Astrocyte of the hippocampus (primary cell): ENCODE measurements at places on chromosomes 3 and 15.

GRCh38 chr3:143201870-143202752 is 82.5 kb downstream of the CHST2 start:
- no peak for DNase-seq

DNA sequence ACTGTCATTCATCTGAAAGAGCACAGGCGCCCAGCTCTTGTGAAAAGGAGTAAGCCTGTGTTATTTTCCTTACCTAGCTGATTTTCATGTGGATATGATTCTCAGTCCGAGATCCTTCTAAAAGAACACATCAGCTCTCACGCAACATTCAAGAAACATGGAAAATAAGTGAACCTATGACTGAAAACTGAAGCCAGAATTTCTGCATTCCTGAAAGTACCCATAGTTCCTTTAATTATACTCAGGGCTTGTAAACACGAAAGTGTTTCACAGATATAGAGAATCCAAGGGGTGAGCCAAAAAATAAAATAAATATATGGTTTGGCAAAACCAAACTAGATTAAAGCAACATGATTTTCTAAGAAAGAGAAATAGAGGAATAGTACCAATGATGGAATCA is 100.8 kb upstream of the CHMP2B start:
- no peak for DNase-seq

GRCh38 chr3:73933585-73933984 is 308.8 kb upstream of the PDZRN3 start:
- no peak for DNase-seq

- peak; percentile 24 for DNase-seq
These were observed 20.1 kb downstream of the RFT1 start for GRCh38 chr3:53109891-53110771.

DNA sequence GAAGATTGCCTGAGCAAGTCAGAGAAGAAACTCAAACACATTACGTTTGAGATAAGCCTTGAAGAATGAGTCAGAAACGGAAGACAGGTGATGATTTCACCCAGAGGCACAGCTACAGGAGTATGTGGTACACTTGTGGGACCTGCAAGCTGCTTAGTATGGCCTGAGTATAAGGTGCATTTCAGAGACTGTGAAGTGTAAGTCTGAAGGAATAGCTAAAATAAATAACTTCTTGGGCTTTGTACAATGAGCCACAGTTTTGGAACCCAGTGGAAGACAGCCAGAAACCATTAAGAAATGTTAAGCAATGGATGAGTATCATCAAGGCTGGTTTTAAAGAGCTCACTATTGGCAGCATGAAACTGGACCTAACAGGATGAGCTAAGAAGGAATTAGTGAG is 826.2 kb downstream of the ROBO1 start:
- DNase-seq, result peak; percentile 61

DNA sequence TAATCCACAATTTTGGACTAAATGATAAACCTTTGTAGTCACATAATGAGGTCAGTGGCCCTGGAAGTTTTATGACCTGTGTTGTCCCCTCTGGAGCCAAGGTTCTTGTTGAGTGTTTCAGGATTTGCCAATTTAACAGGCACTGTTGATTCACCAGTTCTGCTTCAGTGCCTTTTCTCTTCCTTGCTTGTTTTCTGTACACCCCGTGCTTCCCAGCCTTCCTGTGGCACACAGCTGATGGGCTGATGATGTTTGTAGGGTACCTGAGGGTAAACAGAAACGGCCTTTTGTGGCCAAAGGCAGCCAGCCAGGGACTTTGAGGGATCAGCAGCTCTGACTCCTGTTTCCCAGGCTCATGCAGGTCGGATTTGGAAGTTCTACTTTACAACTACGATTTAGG is 13.3 kb downstream of the GYG1 start:
- peak; percentile 88 for DNase-seq

DNA sequence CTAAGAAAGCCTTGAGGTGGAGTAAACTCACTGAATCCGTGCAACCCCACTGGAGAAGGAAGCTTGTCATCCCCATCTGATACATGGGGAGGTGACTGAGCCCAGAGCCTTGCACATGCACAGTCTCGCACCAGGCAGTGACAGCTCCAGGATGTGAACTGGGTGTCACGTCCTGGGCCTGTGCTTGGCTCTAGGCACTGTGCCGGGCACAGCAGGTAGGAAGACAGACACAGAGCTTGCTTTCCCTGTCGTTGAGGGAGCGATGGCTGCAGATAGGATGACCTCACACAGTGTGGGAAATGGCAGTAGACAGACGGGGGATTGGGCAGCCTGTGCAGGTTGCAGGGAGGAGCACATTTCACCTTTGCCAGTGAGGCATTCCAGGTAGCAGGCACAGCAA is 12.2 kb upstream of the ATP2B2 start:
- no peak for DNase-seq

- peak; percentile 9 for DNase-seq
These were observed 23.4 kb downstream of the SACM1L start for GRCh38 chr3:45712434-45713110.

- DNase-seq, result no peak
These were observed 31.8 kb upstream of the ARHGEF3 start for GRCh38 chr3:56833536-56833935.

DNA sequence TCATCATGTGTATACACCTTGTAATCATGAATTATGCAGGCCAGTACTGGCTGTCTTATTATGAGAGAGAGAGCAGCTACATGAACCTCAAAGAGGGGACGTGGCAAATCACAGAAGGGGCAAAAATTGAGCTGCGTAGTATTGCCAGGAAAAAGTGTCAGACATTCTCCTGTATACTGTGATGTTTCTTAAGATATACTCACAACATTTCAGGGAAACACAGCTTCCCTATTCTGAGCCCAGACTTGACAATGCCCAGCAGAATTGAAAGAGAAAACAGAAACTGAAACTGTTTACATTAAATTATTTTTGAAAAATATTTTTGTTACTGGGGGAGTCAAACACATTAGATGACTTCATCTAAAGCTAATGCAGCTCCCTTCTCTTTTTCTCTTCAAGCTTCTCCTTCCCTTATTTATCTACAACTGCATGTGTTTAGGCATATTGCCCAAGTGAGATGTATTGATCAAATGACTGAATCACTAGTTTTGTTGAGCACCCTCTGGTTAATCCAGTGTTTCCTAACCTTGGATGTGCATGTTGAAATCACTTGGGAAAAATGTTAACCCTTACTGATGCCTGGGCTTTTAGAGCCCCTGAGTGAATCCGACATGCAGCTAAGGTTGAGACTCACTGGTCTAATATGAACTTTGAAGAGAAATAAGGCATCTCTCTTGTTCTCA is 39.5 kb downstream of the CADPS start:
- DNase-seq, result no peak

- DNase-seq, result no peak
These were observed 60.0 kb downstream of the CCK start for GRCh38 chr3:42205800-42206514.

GRCh38 chr15:101411581-101411980 is 77.9 kb downstream of the PCSK6 start:
- DNase-seq, result no peak

GRCh38 chr3:195008816-195009215 is 262.1 kb downstream of the XXYLT1 start:
- no peak for DNase-seq

DNA sequence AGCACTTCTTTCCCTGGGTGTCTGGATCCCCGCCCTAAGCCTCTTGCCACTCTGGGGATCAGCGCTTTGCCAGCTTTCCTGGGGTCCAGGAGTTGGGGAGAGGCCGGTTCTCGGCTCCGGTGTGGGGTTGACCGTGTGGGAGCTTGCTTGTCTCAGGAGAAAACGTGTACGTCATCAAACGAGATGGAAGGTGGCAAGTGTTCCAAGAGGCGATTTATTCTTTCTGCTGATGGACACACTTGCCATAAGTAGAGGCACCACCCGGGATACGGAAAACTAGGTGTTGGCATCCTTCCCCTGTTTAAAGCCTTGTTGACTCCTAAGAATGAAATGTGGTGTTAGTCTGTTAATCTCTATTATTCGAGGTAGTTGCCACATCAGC is 295 bp downstream of the ZWILCH start:
- DNase-seq, result no peak

DNA sequence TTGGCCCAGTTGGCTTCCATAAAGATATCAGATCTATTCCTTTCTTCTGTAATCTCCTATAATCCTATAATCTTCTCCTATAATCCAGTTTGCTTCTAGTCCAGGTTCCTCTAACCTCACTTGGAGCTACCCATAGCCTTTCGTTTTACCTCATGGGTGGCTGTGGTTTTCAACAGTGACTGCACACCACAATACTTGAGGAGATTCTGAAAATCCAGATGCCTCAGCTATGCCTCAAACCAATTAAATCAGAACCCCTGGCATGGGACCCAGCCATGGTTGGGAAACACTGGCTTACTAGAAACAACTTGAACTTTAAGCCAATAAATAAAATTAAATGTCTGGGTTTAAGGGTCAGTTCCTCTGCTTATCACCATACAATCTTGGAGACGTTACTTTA is 86.1 kb upstream of the NTRK3 start:
- peak; percentile 58 for DNase-seq

DNA sequence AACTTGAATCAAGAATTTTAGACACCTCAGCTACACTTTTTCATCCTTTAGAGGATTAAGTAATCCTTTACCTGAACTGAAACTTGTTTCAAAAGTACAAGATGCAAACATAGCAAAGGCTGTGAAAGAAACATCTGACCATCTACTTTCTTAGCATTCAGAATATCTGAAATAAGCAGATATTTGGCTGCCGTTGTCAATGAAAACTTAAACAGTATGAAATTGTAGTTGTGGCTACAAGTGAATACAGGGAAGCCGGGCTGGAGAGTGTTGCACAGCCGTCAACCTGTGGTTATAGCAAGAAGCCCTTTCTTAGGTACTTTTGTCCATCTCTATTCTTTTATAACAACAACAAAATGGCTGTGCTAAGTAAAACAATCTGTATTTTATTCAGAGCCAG is 6.9 kb upstream of the CX3CR1 start:
- no peak for DNase-seq

- DNase-seq, result no peak
These were observed 6.9 kb upstream of the CLDN18 start for GRCh38 chr3:138003069-138003468.

DNA sequence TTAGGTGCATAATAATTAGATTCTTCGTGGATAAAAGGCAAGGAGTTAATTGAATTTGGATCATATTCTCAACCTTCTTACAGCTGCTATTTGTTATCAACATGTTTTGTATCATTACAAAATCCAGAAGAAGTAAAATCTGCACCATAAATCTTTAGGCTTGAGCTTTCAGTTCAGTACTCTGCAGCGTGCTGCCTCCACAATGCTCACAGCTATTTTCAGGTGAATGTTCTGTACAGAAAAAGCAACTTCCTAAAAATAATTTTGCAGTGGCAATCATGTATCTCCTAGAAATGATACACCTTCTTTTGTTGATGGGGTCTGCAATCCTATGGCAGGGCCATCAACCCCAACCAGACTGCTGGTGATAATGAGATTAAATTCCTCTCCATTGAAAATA is 220.9 kb upstream of the CTNNB1 start:
- DNase-seq, result no peak

- DNase-seq, result no peak
These were observed 121.8 kb downstream of the SSR3 start for GRCh38 chr3:156433138-156433537.

DNA sequence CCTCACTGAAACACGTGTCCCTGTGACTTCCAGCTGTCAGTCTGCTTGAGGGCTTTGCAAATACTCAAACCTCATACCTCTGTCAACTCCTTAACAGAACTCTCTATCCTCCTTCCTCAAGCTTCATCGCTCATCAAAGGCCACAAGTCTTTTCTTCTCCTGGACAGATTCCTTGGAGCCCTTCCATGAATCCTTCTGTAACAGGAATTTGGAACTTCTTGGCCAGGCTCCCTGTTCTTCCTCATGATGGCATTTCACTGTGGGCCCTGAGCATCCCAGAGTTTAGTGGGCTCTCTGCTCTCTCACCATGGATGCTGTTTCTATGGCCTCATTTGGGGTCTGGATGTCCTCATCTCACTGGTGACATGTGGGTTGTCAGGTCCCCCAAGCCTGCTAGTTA is 105.0 kb upstream of the TLE3 start:
- peak; percentile 27 for DNase-seq

- DNase-seq, result no peak
These were observed 394.6 kb upstream of the RORA start for GRCh38 chr15:61623746-61624145.

DNA sequence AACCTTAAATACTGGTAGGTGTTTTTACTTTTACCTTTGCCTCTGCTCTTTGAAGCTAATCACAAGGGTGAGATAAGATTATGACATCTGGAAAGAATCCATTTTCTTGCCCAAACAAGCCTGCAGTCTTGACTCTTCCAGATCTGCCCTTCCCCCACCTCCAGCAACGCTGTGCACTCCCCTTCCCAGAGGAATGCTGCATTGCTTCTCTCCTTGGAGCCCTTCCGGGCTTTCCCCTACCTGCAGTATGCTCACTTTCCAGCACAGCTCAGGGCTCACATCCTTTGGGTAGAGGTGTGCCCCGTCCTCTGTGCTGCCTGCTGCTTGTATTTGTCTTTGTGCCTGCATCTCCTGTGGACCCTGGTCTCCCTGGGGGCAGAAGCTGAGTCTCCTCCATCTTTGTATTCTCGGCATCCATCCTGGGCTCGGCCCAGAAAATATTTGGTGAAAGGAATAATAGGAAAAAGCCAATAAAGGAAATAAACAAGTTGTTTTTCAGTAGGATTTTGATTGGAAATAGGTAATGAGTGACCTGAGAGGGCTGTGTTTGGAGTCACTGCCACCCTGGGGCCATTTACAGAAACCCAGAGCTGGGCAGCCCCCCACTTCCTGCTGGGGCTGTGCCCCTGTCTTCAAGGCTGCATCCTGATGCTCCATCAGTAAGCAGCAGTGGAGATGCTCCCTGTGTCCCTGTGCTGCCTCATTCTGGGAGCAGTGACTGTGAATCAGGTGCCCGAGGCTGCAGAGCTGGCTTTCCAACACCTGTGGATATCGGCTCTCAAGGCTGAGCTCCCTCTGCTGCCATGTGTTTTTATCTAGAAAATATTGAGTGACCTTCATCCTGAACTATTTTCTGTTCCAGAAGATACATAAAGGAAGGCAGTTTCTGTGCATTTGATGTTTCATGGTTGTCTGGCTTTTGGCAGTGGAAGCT is 117.5 kb downstream of the EEFSEC start:
- no peak for DNase-seq

DNA sequence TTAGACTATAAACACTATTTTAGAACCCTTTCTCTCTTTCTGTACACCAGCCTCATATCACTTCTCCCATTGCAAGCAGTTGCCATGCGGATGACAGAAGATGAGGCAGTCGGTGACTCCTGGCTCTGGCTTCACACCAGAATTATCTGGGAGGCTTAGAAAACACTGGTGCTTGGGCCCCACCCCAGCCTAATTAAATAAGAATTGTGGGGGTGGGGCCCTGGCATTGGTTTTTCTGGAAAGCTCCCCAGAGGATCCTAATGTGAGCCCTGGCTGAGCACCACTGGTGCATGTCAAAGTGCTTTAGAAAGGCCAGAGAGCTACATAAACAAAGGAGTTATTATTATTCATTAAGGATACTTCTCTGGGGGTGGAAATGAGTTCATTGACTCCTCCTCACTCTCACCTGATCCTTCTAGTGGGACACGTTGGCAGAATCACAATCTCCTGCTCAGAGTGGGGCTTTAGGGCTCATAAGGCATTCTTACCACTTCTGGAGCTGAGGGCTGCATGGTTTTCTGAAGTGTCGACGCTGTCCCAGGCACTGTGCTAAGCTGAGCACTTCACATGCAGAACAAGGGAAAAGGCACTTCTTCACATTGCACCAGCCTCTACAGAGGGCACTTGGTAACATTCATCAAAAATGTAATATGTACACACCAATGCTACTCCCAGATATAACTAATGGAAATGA is 188.5 kb upstream of the TLE3 start:
- DNase-seq, result no peak

- DNase-seq, result no peak
These were observed 7.8 kb downstream of the PLA2G4E start for GRCh38 chr15:42012928-42013482.

- no peak for DNase-seq
These were observed 1.4 kb downstream of the GATA2 start for GRCh38 chr3:128491691-128491940.
